ENCODE measurements at places on chromosomes 4 and X.

DNA sequence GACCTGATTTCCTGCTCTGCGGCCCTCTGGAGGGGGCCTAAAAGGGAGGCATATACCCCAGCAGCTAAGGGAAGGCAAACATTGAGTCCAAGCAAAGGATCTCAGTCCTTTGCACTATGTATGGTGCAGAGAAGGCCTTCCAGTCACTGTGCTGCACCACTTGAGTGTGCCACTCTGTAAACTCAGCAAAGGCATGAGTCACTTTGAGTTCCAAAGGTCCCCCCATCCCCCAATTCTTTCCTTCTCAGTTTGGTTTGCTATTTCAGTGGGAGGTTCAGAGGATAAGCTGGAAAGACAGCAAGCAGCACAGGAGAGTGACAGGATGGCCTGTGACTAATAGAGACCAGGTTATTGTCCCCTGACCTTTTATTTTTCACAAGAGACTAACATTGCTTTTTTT, 131.3 kb downstream of the FHDC1 start:
- no peak for DNase-seq

- DNase-seq: no peak
Measured at GRCh38 chr4:10077483-10078335, 38.9 kb downstream of the WDR1 start.

GRCh38 chr4:140042634-140043033, 111.3 kb downstream of the MAML3 start:
- DNase-seq: no peak

- DNase-seq: no peak
Measured at GRCh38 chr4:187478292-187479140, 517.1 kb upstream of the ZFP42 start.

GRCh38 chr4:139247241-139247640, 32.8 kb downstream of the MGARP start:
- no peak for DNase-seq

GRCh38 chrX:132188175-132188574, 31.1 kb downstream of the RAP2C start:
- DNase-seq: no peak

DNA sequence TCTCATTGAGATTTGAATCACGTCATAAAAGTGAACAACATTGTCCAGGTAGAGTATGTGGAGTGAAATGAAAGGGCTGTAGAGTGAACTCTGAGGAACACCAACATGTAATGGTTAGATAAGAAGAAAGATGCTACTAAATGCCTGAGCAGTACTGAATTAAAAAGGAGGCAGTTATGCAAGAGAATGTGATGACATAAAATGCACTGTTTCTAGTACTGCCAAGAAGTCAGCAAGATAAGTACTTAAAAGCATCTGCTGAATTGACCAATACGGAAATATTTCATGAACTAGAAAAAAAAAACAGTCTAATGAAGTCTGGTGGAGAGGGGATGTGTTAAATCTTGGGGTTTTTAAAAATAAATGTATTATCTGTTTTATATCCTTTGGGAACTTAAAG, 583.8 kb upstream of the GALNT7 start:
- no peak for DNase-seq
